ENCODE measurements at places on chromosomes 12 and 14.

- DNase-seq: no peak
These were observed 1.1 kb upstream of the GMFB start for GRCh38 chr14:54489731-54490444.

DNA sequence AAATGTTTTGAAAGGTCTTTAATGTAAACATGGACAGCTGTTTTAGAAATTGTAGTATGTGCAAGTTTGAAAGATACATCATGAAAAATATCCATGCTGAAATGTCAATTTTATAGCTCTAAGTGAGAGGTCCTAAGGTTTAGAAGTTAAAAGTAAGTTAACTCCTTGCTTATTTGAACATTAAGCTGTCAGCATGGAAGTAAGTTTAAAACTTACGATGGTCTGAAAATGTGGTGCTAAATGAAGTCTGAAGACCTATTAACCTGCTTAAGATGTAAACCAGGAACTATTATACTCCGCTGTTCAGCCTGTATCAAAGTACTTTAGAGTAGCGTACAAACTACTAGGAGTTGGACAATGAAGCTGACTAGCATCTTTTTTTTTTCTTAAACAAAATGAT lies 1082.4 kb downstream of the TMTC2 start:
- no peak for DNase-seq

- no peak for DNase-seq
These were observed 414.0 kb upstream of the ATP2B1 start for GRCh38 chr12:90122681-90123080.

DNA sequence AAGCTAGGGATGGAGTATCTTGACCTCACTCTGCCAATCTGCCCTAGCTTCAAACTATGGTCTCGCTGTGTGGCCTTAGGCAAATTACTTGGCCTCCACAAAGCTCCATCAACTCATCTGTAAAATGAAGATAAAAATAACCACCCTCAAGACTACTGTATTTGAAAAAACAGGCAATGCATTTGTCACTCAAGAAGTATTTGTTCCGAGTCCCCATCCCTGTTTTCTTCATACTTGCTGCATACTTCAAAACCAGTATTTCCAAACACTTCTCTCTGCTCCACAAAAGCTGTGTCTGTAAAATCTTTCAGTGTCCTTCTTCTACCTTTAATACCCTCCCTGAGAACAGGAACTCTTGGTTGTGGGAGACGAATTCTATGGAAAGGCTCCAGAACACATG lies 47.9 kb downstream of the GTF2A1 start:
- DNase-seq: no peak

DNA sequence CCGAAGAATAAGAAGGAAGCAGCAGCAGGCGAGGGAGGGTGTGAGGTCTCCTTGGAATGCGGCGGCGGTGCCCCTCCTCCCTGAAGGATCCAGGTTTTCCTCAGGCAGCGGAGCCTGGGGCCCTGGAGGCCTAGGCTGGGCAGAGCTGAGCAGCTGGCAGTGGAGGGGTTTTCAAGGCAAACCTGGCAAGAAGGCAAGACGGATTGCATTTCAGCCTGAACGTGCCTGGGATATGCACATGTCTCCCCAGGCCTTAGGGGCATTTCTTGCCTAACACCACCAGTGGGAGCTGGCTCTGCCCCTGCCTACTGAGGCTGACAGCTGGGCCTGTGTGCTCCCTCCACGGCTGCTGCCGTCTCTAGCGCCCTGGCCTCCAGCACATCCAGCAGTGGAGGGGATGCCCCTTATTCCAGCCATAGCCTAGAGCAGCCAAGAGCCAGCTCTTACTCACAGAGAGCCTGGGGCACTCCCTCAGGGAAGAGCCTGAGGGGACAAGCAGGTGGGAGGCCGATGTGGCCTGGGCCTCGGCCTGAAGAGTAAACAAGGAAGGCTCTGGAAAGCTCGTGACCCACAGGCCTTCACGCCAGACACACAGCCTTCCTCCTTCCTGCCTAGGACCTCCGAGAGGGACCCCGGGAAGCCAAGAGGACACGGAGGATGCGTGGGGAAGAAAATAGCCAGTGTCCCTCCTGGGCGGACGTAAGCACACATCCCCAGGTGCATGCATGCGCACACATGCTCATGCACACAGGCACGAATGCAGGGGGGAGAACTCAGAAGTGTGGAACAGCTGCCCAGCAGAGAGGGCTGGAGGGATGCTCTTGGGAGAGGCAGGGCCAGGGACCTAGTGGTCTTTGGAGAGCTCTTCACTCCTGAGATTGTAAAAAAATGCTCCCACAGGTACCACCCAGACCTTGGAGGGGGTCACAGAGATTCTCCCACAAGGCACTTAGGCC lies 23.0 kb upstream of the EIF2B2 start:
- DNase-seq: no peak

DNA sequence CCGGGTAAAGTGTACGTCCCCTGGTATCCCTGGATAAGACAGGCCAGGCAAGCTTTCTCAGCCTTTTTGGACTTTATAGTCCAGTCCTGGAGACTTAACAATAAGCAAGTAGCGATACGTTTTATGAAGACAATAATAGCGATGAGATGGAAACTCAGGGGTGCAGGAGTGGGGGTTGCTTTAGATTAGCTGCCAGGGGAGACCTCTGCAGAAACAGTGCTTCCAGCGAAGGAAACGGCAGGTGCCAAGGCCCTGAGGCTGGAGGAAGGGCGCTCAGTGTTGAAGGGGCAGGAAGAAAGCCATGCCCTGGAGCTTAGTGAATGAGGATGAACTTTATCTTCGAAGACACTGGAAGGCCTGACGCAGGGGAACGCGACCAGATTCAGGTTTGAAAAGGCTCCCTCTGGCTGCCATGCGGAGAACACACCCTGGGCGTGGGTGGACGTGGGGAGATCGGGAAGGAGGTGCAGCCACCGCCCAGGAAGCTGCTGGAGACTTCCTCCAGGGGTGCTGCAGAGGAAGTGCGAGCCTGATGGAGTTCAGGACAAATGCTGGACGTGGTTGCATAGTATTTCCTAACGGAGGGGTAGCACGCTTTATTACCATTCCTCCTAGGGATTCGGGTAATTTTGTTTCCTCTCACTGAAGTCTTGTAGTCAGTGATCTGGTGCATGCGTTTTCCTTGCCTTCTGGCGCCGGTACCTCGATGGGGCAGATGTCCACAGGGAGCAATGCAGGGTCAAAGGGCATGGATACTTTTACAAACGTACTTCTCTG lies 26.1 kb upstream of the UBC start:
- DNase-seq: peak; percentile 96
